Aorta (tissue), 5 donors: ENCODE measurements at places on chromosomes 5 and 9. TPM values are rescaled to one million over a fixed set of nuclear protein-coding genes. Genes with fewer than 3 reads are reported as not detected.

DNA sequence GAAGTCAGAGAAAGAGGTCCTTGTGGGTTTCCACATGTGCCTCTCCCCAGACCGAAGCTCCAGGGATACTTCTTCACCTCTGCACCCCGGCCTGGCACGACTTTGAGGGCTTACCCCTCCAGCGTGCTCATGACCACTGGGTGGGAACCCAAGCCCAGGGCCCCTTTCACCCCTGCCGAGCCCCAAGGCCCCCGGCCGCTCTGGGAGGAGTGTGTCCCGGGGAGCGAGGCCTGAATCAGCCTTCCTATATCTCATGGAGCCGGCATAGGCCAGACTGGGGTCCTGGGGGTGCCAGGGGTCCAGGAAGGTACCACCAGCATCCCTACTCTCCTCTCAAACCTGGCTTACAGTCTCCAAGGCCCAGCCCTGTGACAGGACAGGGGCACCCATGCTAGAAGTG lies 17.1 kb downstream of the TERT start:
- H3K36me3 ChIP-seq = no peaks in the 10 kb centered on the region
- no peak for DNase-seq

DNA sequence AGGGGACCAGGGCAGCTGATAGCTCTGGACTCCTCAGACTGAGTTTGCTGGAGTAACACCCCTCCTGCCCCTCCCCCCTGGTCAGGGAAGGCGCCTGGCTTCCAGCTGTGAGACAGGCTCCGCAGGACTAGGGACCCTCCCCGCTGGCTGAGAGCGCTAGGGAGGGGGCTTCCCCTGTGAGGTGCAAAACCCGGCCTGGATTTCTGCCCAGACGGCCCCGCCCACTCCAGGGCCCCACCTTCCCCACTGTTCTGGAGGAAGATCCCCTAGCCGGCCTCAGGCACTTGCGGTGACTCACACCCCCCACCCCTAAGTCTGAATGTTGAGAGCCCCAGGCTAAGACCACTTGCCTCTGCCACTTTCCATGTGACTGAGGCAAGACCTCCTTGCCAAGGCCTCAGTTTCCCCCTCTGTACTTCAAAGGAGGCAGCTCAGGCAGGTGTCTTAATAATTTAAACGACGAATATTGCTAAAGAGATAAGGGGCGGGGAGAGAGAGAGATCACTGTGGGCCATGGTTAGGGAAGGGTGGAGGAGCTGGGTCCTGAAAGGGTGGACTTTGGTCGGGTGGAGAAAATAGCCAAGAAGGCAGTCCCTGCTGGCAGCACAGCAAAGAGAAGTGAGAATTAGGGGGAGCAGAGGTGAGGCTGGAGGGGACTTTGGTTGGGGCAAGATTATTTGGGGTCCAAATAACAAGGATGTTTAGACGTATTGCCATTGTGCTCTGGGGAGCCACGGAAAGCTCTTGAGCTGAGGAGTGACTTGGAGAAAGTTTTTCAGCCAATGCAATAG lies 1.0 kb upstream of the DAB2IP start:
- no peaks in the 10 kb centered on the region for H3K27me3 ChIP-seq
- H3K36me3 ChIP-seq = no peaks in the 10 kb centered on the region
- no peak overlapping the region for H3K4me3 ChIP-seq
- peak; percentile 85 for DNase-seq
- no peak overlapping the region for H3K27ac ChIP-seq

GRCh38 chr5:13745508-13745907 lies 199.0 kb downstream of the DNAH5 start:
- H3K36me3 ChIP-seq = no peaks in the 10 kb centered on the region
- H3K4me1 ChIP-seq = no peaks in the 10 kb centered on the region

- H3K36me3 ChIP-seq = no peaks in the 10 kb centered on the region
- H3K4me1 ChIP-seq = no peaks in the 10 kb centered on the region
- H3K4me3 ChIP-seq = peak overlapping the region; percentile 89
- no peak for DNase-seq
- no peak overlapping the region for H3K27ac ChIP-seq
Observed at GRCh38 chr9:137590123-137590468, 216 bp downstream of the ZMYND19 start.

DNA sequence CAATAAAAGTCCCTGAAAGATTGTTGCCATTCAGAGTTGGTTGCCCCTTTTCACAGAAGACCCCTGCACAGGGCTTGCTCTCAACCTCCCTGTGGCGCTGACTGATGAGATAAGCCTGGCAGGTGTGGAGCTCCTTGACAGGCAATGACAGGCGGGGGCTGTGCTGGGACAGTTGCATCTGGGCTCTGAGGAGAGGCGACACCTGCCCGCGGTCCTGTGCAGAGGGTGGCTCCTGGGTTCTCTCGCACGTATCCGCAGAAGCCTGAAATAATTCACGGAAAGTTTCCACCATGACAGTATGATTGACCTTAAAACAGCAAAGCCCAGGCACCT lies 19.8 kb upstream of the EXOC3 start:
- H3K36me3 ChIP-seq = no peaks in the 10 kb centered on the region
- H3K27ac ChIP-seq = no peak overlapping the region
- H3K4me3 ChIP-seq = no peak overlapping the region
- no peaks in the 10 kb centered on the region for H3K27me3 ChIP-seq
- no peaks in the 10 kb centered on the region for H3K4me1 ChIP-seq

DNA sequence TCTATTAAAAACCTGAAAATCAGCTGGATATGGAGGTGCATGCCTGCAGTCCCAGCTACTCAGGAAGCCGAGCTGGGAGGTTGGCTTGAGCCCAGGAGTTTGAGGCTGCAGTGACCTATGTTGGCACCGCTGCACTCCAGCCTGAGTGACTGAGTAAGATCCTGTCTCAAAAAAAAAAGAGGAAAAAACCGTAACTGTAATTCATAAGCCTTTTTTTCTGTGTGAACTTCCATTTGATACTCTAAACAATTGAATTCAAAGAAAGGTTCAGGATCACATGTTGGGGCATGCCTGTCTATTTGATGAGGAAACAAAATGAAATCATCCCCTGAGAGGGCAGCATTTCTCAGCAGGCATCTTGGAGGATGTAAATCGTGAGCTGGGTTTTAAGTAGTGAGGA lies 38.8 kb downstream of the ITGA2 start:
- no peaks in the 10 kb centered on the region for H3K36me3 ChIP-seq
- peak; percentile 82 for DNase-seq
- no peaks in the 10 kb centered on the region for H3K27me3 ChIP-seq
- no peak overlapping the region for H3K27ac ChIP-seq
- no peak overlapping the region for H3K4me3 ChIP-seq
- no peaks in the 10 kb centered on the region for H3K4me1 ChIP-seq

DNA sequence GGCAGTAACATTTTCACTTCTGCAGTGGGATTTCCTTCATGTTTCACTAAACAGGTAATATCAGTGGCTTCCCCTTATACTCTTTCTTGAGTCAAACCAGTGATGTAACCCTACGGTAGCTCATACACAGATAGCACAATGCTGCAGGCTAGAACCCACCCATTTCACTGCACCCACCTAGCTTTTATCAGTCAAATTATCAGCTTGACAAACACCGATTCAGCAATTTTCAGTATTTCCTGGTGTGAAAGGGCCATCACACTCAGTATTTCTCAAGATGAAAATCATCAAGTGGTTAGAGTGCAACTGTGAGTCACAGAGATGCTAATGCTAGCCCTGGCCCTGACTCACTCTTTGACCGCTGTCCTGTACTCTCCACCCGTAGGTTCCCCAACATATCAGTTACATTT lies 242.3 kb upstream of the PTGER4 start:
- no peak overlapping the region for H3K27ac ChIP-seq
- H3K4me3 ChIP-seq = no peak overlapping the region
- H3K36me3 ChIP-seq = no peaks in the 10 kb centered on the region
- H3K27me3 ChIP-seq = no peaks in the 10 kb centered on the region
- H3K4me1 ChIP-seq = no peaks in the 10 kb centered on the region
- no peak for DNase-seq

Gene PCDHAC1
- 0.36 TPM for total RNA-seq
